IMR-90 (cell line): ENCODE measurements at places on chromosomes 5 and 9. TPM values are rescaled to one million over a fixed set of nuclear protein-coding genes. Genes with fewer than 3 reads are reported as not detected.

GRCh38 chr5:84092738-84093137 is 291.9 kb downstream of the EDIL3 start:
- no peak for DNase-seq

DNA sequence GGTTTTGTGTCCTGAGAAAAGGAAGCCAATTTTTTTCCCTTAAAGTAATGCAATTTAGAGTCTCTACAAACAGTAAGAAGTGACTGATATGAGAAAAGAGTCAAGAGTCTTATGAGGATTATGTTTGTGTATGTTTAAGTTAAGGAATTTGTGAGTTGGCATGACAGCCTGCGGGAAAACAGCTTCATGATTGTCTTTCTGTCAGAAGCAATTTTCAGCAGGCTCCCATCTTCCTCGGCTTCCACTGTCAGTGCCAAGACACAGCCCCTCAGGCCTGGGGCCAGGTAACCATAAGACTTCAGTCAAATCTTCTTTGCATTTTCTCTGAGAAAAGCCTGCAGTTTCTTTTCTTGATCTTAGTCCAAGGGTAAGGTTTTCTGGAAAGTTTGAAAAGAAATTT is 17.0 kb upstream of the SELENOP start:
- no peak for DNase-seq

- DNase-seq = no peak
Observed at GRCh38 chr5:18745042-18745987, 1111.1 kb downstream of the TAF11L14 start.

- peak; percentile 45 for DNase-seq
Observed at GRCh38 chr5:98214240-98215051, 559.0 kb upstream of the RGMB start.

- no peak for DNase-seq
Observed at GRCh38 chr9:126051446-126052130, 275.0 kb upstream of the MVB12B start.

DNA sequence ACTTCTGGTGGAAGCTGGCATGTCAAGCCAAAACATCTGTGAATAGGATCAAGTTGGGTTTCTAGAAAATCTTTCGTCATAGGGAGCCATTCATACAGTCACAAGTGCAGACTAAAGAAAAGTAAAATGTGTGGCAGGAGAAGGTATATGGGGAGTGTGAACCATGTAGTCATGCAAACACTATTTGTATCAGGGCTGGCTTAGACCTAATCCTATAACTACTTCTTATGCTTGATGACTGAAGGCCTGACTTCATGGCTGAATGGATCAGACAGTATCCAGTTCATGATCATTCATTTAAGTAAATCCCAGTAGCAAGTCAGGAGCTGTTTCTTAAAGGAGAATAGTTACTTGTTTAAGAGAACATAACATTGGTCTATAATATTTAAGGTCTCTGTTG is 63.8 kb upstream of the DAPK1 start:
- DNase-seq = no peak

DNA sequence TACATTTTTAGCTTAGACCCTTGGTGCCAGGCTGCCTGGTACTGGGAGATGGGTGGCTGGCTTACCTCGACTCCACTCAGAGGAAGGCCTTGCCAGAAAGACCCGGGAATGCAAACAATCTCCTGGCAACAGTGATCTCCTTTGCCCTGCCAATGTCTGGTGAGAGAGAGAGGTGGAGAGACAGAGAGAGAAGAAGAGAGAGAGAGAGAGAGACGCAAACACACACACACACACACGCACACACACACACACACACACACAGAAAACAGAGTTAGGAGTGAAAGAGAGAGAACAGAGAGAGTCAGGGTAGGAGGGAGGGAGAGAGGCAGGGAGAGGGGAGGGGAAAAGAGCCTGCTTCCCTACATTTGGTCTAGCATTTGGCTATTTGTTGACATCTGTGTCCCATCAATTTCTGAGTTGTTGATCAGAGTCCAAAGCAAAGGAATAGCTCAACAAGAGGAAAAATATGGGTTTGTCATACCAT is 181.6 kb upstream of the MAP1B start:
- DNase-seq = no peak

DNA sequence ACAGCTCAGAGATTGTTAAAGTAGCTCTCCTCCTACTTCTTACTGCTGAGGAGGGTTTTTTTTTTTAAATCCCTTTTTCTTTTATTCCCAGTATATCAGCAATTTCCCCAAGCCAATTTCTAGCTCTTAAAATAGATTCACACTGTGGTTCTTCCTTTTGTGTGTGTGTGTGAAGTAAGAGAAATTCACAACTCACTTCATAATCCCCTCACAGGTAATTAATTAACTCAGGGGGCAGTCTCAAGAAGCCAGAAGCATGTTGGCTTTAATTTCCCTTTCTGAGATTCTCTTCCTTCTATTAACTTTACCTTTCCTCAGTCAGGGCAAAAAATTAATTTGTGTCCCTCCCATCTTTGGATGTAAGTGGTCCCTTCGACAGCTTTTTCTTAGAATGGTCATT is 71.0 kb upstream of the HMHB1 start:
- no peak for DNase-seq

DNA sequence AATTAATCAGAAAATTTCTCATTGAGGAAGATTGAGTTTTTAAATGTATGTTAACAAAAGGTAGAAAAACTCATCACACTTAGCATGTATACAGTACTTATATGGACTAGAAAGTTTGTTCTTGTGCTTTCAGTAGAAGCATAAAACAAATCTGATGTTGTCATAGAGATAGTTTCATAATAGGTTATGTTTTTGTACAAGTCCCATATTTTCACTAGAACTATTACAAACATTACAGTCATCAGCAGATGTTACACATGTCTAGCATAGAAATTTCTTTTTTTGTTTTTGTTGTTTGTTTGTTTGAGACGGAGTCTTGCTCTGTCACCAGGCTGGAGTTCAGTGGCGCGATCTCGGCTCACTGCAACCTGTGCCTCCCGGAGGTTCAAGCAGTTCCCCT is 131.4 kb downstream of the COMMD10 start:
- DNase-seq = no peak

DNA sequence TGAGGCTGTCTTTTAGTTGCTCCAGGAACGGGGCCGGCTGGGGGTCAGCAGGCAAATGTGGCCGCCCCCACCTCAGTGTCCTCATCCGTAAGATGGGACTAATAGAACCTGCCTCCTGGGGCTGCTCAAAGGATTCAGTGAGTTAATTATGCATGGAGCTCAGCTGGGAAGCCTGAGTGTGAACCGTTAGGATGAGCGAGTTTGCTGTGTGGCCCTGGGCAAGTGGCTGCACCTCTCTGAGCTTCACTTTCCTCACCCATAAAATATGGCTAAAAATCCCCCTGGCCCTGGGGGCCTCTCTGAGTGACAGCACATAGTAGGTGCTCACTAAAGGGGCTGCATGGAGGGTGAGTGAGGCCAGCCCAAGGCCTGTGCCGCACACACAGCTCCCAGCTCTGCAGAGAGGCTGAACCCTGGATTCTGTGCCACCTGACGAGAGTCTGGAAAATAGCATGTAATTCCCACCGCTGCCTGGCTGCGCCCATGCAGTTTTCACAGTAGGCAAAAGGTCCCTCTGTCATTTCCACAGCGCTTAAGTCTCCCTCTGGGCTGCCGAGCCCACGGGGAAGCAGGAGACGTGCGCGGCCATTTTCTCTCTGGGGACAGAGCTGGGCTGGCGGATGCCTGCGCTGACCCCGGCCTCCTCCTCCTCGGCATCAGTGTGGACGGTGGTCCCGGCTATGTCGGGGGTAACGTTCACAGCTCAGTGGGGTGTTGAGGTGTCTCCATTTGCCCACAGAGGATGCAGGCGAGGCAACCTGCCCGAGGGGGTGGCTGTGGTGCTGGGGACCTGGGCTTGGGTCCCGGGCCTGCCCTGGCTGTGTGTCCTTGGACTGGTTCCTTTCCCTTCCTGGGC is 18.2 kb downstream of the ASS1 start:
- no peak for DNase-seq

DNA sequence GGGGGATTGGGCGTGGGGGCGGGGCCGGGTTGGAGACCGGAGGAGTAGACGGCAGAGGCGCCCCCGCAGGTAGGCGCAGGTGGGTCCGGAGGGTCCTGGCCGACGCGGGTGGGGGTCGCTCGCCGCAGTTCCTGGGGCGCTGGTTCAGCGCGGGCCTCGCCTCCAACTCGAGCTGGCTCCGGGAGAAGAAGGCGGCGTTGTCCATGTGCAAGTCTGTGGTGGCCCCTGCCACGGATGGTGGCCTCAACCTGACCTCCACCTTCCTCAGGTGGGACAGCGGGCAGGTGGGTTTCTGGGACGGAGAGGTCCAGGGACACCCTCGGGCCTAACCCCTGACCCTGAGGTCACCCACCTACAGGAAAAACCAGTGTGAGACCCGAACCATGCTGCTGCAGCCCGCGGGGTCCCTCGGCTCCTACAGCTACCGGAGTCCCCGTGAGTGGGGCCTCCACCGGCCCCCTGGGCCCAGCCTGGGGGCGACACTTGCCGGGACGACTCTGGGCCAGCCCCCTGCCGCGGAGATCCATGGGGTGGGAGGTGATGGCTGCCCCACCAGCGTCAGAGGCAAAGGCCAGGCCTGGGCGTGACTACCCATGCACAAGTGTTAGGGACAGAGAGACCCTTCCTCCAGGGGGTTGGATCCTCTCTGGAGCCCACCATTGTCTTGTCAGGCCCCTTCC is 1.7 kb downstream of the PTGDS start:
- no peak for DNase-seq

- DNase-seq = no peak
Observed at GRCh38 chr5:1719860-1720259, 79.8 kb downstream of the MRPL36 start.

DNA sequence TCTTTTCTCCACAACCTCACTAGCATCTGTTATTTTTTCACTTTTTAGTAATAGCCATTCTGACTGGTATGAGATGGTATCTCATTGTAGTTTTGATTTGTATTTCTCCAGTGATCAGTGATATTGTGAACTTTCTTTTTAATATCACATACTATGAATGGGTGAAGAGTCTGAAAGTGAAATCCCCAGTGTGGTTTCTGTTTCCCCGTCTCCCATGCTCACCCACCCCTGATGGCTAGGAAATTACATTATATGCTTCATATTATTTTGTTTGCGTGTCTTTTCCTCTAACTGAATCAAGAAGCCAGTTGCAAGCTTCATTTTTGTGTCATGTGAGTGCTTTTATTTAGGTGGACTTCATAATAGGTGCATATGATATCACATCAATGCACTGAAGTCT is 171.1 kb downstream of the ARHGAP26 start:
- DNase-seq = no peak

- no peak for DNase-seq
Observed at GRCh38 chr5:95934207-95934804, 27.3 kb downstream of the ELL2 start.

DNA sequence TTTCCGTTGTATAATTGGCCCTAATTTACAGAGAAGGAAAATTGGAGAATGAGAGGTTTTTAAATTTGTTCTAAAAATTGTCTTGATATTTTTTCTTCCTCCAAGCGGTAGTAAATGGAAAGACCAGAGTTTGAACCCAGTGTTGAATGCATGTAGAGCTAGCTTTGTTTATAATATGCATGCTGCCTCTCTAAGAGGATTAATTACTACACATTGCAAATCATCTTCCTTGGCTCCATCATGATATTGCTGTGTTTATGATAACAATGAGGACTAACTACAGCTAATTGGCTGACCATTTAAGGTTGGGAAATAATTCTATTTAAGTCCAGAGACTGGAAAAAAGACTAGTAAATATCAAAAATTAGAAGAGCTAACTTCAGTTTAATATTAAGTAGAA is 338.5 kb downstream of the PLK2 start:
- no peak for DNase-seq

DNA sequence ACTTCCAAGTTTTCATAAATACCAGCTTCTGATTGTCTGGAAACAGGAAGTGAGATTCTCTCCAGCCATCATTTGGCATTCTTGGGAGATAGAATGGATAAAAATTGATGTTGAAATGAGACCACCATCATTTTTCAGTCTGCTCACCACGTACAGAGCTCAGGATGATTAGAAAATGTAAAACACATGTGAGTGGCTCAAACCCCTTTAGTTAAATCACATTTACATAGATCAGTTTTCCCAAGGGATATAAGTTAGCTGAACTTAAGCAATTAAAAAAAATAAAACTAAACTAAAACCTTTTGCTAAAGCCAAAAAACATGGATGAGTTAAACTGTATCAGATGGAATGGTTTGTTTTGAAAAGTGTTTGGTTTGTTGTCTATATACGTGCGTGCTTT is 37.1 kb upstream of the GDNF start:
- DNase-seq = no peak

GRCh38 chr9:22108581-22109370 is 99.7 kb upstream of the CDKN2B start:
- DNase-seq = peak; percentile 11

GRCh38 chr9:128280084-128280622 is 4.1 kb downstream of the SWI5 start:
- no peak for DNase-seq

DNA sequence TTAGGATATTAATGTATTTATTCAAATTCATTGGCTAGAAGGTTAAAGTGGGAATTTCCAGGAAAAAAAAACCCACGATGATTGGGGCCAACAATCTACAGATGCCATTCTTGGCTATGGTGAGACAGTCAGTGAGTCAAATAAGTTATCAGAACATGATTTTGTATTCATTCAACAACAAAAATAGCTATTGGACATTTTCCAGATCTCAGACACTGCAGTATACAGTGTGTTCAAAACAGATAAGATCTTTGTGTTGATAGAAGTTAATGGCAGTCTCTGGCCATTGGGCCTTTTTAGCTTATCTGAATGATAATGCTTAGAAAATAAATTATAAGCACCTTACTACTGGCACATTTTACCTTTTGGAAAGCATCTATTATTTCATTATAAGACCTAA is 547.7 kb downstream of the MAT2B start:
- DNase-seq = peak; percentile 2

DNA sequence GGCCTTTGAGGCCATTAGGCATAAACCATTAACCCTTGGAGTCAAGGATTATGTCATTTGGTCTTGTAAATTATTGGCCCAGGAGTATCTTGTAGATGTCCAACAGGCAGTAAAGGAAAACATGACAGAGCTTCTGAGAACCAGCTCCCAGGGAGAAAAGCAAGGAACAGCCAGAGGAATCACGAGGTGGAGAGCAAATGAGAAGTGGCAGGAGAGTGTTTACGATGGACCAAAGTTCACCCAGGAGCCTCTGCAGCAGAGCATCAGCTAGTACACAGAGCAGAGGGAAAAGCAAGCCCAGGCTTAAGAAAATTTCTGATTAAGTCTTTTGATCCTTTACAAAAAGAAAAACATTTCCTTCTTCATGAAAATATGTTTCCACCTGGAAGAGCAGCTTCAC is 206.2 kb downstream of the NDUFS4 start:
- DNase-seq = no peak

FBN2 gene
- 67.5 and 69.0 TPM in 2 replicates for total RNA-seq

PPP2R2B gene
- not detected in 2 replicates for total RNA-seq

TLE1 gene
- total RNA-seq = 36.0 and 40.3 TPM in 2 replicates

CATSPER3 gene
- under 0.01 TPM in 1 of 2 replicates, not detected in the other for total RNA-seq

SHISAL2B gene
- not detected in 2 replicates for total RNA-seq

PAEP gene
- total RNA-seq = not detected in 2 replicates

GPR21 gene
- total RNA-seq = 0.28 and 0.90 TPM in 2 replicates

ZDHHC21 gene
- 4.5 and 8.3 TPM in 2 replicates for total RNA-seq

MYORG gene
- 0.36 and 0.56 TPM in 2 replicates for total RNA-seq
